NCI-H1436 (cell line): ENCODE measurements at places on chromosomes 5 and 9.

- no peak for DNase-seq
These were observed 32.1 kb upstream of the SARDH start for GRCh38 chr9:133770076-133770777.

GRCh38 chr9:27094640-27095298 is 14.3 kb upstream of the TEK start:
- DNase-seq, result no peak

GRCh38 chr5:147472664-147473475 is 37.0 kb downstream of the DPYSL3 start:
- DNase-seq, result peak; percentile 58

- no peak for DNase-seq
These were observed 139.3 kb downstream of the SMC2 start for GRCh38 chr9:104233366-104233765.

DNA sequence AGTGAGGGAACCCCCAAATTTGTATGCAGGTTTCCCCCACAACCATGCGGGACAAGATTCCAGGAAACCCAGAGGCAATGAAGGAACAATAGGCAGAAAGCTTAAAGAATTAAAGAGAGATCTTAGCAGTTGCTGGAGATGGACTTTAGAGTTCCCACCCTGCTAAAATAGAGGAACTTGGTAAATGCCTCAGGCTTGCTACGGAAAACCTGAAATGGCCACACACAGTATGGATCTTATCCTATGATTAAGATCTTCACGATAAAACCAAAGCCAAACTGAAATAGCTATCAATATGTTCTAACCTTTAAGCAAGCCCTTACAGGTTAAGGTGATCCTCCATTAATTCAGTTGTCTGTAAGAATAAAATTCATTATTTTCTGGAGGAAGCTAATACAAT is 148.3 kb downstream of the RANBP17 start:
- DNase-seq, result no peak

DNA sequence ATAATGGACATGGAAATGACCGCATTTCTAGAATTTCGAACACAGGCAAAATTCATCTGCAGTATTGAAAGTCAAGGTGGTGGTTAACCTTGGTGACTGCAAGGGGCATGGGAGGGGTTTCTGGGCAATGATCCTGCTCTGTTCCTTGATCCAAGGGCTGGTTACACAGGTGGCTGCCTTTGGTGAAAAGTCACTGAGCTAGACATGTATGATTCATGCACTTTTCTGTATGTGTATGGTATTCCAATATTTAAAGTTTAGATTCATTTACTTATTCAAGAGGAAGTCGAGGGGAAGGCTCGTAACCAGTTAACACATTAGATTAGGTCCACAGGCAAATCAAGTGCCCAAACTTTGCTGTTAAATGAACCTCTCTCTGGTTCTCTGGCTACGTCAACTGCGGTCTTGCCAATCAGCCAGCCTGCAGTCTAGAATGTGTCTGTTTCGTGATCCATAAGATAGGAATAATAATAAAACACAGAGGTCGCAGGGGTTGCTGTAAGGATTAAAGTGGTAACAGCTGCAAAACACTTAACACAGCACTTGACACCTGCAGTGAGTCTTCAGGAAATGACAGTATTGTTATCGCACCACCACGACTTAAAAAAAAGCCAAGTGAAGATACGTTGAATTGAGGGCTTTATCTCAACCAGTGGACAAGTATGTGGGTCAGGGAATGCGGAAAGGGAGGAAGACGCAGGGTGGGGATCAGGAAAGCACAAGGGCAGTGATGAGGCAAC is 92.5 kb downstream of the TLE1 start:
- DNase-seq, result no peak

- DNase-seq, result no peak
These were observed 639 bp downstream of the EHMT1 start for GRCh38 chr9:137619240-137620047.

- peak; percentile 47 for DNase-seq
These were observed 191.6 kb upstream of the MSX2 start for GRCh38 chr5:174532455-174533453.
